ENCODE measurements at places on chromosomes 1 and 21.

GRCh38 chr1:185054365-185055060 lies 9.2 kb downstream of the RNF2 start:
- DNase-seq = no peak

DNA sequence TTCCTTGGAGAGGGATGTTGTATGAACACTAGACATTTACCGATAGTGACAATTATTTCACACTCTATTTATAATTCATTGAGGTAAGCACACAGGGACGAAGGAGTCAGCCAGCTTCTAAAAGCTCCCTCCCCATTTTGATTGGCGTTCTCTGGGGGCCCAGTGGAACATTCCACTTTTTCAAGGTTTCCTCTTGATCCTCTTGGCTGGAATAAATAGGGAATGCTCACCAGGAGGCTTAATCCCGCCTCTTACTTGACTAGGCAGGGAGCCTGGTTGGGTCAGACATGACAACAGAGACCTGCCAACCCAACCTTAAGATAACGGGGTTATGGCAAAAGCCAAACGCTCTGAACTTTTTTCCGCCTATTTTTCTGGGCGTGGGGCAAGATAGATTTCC lies 974 bp downstream of the ACTN2 start:
- no peak for DNase-seq

GRCh38 chr1:43783671-43784205 lies 76.4 kb downstream of the ST3GAL3 start:
- DNase-seq = no peak

DNA sequence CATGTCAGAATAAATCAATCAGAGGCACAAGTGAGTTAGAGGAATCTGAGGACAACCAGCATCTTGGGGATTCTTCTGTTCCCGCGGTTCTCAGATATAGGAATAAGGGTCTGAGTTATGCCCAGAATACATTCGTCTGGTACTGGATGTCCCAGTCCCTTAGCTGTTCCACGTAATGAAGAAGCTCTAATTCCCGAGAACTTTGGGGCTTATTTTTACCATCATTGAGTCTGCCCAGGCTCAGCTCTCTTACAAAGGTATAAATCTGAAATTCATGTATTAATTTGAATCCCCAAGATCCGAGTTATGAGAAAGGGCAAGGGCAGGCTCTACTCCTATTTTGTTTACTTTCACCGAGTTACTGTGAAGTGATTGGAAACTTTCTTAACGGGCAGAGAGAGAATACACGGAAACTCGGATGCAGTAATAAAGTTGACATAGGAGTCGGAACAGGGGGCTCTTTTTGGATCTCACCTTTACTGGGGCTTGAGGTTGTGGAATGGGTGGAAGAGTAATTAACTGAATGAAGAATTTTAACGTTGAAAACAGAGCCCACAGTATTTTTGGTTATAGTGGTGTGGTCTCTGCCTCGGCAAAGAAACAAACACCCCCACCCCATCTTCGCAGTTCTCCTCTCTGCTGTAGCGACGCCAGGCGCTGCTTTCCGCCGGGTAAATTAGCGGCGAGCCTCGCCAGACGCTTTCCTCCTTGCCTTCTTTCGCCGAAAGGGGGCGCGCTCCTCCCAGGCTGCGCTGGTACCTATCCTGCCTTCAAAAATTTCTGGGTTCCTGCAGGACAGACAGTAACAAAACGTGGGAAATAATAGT lies 7.1 kb downstream of the PRRX1 start:
- DNase-seq = no peak

DNA sequence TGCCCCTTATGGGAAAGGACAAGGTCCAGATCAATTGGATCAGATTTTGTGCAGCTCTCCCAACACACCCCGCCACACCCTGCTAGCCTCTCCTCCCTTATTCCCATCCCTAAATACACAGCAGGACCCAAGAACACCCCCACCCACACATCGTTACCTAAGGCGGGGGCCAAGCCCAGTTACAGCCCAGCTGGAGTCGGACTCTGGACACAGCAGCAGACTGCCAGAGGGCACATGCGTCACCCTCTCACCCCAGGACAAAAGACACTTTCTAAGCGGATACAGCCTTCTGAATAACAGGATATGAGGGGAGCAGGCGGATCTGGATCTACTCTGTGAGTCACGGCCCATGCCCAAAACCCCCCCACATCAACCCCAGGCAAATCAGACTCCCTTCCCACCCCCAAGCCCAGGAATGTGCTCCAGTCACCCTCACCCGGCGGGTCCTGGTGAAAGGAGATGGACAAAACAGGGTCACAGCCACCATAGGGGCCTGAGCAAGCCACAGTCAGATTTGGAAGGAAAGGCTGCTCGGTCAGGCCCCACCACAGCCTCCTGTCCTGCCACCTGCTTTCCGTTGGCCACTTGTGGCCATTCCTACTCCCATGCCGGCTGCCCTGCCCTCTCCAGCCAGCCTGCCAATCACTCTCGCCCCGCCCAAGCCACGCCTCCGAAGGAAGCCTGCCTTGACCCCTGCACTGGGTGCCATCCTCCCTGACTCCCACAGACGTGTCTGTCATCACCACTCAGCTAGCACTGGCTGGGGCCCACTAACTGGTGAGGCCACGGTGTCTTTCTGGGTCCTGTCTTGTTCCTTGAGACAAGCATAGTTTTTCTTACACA lies 4.0 kb downstream of the S100A16 start:
- peak; percentile 99 for DNase-seq
